ENCODE measurements at places on chromosomes 16 and 17.

GRCh38 chr16:21194771-21195301 is 16.5 kb downstream of the ZP2 start:
- DNase-seq, result no peak

DNA sequence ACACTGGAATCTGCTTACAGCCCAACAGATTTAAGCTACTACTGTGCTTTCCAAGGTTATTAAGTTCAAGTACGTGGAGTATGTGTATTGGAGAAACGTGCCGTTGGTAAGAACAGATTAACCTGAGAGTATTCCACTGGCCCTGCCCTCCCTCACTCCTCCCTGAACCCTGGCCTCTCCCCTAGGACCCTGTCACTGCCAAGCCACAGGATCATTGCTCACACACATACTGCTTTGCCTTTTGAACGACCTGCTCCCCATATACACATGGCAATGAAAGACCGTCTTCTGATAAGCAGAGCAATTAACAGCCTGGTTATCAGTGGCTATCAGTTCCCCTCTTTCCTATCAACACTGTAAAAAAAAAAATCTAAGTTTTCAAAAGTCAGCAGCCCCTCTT is 458.9 kb upstream of the DYNLRB2 start:
- no peak for DNase-seq

- DNase-seq, result no peak
Observed at GRCh38 chr17:31788571-31788946, 70.5 kb downstream of the COPRS start.

DNA sequence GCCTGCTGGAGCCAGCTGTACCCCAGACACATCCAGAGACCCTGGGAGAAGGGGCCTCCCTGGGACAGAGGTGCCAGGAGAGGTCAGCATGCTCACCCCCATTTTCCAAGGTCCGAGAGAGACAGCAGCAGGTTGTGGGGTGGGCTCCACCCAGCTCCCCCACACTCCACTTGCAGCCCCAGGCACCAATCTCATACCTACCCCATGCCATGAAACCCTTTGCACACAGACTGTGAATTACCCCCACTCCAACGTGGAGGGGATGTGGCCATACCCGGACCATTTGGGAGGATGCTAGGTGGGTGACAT is 34.0 kb downstream of the ZFPM1 start:
- no peak for DNase-seq

DNA sequence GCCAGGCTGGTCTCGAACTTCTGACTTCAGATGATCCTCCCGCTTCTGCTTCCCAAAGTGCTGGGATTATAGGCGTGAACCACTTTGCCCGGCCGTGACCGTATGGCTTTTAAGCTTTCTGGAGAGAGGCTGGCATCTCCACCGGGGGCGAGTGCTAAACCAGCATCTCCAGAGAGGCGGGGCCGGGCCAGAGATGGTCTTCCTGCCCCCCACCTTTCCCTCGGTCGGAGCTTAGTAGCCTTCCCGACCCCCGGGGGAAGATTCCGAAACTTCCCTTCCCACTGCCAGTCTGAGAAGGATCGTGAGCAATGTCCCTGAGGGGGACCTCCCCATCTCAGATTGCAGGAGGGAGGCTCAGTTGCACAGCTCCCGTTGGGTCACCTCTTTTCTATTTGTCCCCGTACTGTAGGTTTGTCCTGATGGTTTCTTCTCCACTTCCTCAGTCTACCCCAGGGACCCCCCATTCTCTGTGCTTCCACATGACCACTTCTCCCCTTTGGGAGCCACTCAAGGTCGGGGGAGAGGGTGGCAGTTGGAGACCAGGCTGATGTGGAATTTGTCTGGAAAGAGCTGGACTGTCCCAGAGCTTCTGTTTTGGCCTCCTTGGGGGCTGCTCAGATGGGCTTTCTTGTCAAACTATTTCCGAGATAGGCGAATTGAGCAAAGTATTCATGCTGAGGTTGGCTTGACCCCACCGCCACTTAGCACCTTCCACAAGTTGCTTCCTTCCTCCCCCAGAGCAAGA is 18.2 kb downstream of the IGF2BP1 start:
- no peak for DNase-seq

DNA sequence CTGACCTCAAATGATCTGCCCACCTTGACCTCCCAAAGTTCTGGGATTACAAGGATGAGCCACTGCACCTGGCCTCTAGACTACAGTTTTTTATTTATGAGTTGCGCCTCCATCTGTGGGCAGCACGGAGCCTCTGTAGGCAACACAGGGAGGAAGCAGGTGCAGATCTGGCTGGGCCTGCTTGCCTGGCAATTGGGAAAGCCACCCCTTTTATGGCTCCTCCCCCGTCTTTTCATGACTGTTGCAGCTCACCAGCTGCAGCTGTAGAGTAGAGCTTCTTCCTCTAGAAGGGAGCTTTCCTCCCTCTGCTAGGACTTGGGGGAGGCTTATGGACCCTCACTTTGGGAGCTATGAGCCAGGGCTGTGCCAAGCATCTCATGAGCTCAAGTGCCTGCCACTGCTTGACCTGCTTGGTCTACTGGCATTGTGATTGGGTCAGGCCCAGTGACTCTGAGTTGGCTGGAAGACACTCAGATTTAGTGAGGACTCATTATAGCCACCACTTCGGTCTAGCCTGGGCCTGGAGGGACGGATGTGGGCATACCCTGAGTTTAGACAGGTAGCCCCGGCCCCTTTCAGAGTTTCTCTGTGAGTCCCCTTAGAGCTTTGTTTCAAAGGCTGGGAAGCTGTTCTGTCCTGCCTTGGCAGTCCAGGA is 6.9 kb upstream of the SLC7A6 start:
- no peak for DNase-seq

DNA sequence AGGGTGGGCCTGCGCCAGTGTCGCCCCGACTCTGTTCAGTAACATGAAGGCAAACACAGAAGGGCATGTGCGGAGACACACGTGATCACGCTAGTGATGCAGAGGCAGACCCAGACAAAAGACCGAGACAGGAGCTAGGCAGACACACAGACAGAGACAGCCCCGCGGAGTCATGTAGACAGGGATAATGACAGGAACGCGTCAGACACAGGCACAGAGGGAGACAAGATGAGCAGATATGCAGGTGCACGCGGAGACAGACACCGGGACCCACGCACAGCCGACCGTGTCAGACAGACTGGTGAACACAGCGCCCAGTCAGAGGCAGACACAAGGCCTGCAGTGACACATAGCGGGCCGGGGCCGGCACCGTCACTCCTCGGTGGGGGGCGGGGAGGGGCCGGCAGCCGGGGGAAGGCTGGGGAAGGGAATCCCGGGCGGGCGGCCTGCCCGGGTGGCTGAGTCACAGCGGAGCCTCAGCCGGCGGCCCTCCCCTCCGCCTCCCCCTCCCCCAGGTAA is 7.4 kb downstream of the KDM6B start:
- DNase-seq, result peak; percentile 90

DNA sequence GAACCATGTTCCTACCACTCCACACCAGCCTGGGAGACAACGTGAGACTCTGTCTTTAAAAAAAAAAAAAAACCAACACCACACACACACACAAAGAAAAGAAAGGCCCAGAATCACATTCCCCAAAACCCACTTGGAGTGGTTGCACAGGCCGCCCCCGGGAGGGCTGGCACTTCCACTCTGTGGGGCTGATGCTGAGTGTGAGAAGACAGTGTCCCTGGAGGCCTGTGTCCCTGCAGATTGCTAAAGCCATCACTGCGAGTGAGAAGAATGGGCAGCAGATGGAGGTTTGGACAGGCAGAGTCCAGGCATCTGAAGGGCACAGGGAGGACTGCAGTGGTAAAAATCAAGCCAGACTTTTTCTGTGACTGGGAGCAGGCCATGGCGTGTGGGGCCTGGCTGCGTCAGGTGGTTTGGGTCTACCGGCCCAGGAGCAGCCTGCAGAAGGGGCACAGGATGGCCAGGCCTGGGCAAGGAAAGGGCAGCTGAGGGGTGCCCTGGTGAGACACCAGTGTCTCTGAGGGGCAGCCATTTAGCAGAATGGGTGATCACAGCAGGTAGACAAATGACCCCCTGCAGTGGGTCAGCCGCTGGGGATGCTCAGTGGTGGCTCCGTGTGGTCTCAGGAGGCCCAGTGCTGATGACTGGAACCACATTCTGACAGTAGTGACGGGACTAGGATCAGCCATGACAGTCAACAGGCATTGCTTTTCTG is 13.1 kb downstream of the CTRB2 start:
- no peak for DNase-seq

DNA sequence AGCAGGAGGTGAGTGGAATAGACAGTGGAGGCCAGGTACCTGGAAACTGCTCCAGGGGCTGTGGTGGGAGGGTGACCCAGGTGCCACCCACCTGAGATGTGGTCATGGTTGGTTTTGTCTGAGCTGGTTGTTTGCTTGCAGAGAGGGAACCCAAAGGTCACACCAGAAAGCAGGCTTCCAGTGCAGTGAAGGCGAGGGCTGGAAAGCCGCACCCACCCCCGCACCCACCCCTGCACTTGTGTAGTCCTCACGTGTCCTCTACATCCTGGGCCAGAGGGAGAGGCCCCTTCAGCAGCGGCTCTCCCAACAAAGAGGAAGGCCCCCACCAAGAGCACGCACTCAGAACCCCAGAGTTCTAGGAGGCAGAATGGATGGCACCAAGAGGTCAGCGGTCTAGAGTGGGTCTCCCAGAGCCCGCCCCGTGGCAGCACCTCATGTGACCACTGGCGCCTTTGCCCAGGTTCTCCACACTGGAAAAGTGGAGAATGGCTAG is 92.6 kb upstream of the CBX4 start:
- no peak for DNase-seq

DNA sequence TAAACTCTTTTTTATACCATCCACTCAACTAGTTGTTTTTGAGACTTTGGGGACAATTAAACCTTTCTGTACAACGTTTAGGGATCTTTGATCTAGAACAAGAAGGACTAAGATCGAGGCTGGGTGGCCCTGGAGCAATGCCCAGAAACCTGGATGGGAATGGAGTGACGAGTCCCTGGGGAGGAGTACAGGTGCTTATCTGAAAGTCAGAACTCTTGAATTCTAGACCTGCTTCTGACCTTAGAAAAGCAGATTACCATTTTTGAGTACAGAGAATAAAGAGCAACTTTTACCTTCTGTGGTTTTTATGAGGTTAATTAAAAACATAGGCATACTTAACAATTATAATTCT is 17.8 kb downstream of the UBE2Z start:
- no peak for DNase-seq

Measured in activated CD4-positive, alpha-beta T cell treated with anti-CD3 and anti-CD28 coated beads, Interleukin-2, amount 50 U/mL, for 24 hours (primary cell).